ENCODE measurements at places on chromosomes 5 and 9.
A peak's percentile ranks its signal among the peaks of the same experiment; 100 is the strongest.

GRCh38 chr5:121573721-121574382 is 277.8 kb upstream of the FTMT start:
- DNase-seq = no peak

DNA sequence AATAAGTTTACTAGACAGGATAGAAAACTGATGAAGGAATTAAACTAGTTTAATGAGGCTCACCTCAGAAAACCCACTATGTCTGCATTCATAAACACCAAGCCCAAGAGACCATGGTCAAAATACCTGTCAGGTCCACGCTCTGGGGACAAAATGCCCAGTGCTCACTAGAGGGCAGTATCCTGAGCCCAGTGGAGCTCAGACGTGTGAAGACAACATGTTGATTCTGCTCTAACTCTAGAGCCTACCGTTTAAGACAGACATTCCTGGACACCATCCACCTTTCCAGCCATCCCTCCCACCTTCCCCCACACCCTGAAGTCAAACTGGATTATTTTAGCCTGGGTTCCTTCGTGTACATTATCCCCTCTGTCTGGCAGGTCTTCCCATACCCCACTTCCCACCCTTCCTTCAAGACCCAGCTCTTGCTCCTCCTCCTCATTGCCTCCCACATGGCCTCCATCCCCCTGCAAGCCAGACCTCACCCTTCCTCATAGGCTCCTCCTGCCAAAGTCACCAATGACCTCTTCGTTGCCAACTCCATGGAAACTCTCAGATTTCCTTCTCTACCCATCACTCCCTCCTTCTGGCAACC is 142.3 kb upstream of the FSTL4 start:
- peak; percentile 21 for DNase-seq

- DNase-seq = no peak
These were observed 147.6 kb downstream of the ADAMTS6 start for GRCh38 chr5:65334077-65334476.

GRCh38 chr9:90420768-90421513 is 221.7 kb downstream of the DIRAS2 start:
- DNase-seq = no peak
